Cardiac muscle cell (in vitro differentiated cells and primary cell): ENCODE measurements at places on chromosomes 4 and X. TPM values are rescaled to one million over a fixed set of nuclear protein-coding genes. Genes with fewer than 3 reads are reported as not detected.

CYLC1 gene
- not detected in 2 replicates for polyA plus RNA-seq

RRH gene
- polyA plus RNA-seq = 0.15 TPM in 2 replicates

C4orf51 gene
- polyA plus RNA-seq = not detected in 2 replicates

TRMT44 gene
- 20.6 and 23.6 TPM in 2 replicates for polyA plus RNA-seq

GRIA3 gene
- polyA plus RNA-seq = 3.3 and 6.1 TPM in 2 replicates

FAM50A gene
- 133 and 147 TPM in 2 replicates for polyA plus RNA-seq

TRIM60 gene
- polyA plus RNA-seq = not detected in 2 replicates

RAB40A gene
- 1.9 and 2.9 TPM in 2 replicates for polyA plus RNA-seq

LAMTOR3 gene
- polyA plus RNA-seq = 63.0 and 77.1 TPM in 2 replicates
